NAMALWA (cell line): ENCODE measurements at places on chromosomes 16 and 17.

DNA sequence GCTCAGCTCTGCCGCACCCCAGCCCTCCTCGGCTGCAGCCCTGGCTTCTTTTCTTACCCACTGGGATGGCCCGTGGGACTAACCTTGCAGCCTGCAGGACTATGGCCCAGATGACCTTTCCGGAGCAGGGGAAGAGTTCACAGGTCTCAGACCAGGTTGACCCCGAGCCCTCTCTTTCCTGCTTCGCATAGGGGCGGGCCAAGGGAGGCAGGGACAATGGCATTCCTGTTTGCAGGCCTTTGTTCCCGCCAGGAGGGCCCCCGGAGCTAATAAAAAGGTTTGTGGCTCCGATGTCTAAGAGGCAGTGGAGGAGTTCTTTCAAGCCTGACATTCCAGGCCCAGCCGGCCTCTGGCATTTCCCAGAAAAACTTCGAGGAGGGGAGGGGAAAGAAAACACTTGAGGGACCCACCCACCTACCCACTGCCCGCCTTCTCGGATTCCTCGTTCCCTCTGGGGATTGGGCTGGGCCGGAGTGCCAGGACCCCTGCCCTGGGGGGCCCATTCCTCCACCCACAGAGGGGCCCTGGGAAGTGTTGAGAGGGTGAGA is 5.8 kb upstream of the SOCS3 start:
- DNase-seq, result no peak

GRCh38 chr17:2406903-2407790 is 6.3 kb upstream of the MNT start:
- DNase-seq, result no peak

DNA sequence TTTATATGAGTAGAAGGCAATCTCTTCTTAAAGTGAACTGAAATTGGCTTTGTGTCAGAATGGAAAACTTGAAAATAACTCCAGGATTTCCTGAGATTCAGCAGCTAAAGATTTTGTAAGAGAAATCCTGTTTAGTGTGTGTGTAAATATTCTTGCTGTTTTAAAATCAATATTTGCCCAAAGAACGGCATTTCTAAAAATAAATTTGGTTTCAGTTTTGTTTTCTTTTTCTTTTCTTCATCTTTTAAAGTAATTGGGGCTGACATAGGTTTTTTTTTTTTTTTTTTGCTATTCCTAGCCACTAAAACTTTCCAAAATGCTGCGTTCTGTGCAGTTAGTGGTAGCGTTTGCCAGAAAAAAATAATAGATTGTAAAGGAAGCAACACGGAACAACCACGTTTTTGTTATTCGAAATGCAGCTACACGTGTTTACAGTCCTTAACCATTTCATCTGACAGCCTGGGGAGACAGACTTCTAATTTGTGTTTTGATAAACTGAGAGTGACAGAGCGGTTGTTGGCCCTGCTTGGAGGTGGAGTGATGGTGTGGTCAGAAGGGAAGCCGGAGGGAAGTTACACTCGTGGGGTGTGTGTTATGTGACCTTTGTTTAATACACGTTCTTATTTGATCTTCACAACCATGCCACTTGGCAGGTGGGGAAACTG is 21.6 kb upstream of the SMPD3 start:
- peak; percentile 27 for DNase-seq

GRCh38 chr17:56966338-56966737 is 5.5 kb upstream of the COIL start:
- no peak for DNase-seq

GRCh38 chr17:35404360-35404759 is 27.9 kb downstream of the SLFN12 start:
- no peak for DNase-seq

DNA sequence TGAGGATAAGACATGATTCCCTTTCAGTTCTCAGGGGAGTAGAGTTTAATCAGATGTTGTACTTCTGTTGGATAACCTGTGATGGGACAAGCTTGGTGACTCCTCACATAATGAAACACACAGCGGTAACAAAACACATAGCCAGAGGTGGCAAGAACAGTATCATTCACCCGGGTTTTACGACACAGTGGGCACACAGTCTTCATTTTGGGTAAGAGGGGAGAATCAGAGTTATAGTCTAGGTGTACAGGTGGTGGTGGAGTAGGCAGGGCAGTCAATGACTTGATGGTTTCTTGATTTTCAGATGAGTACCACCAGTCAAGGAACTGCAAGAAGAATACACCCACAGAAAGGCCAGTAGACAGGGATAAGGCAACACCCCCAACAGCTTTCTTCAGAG is 2.6 kb downstream of the PEX12 start:
- DNase-seq, result no peak

- no peak for DNase-seq
Measured at GRCh38 chr16:2323701-2324100, 16.8 kb downstream of the ABCA3 start.

DNA sequence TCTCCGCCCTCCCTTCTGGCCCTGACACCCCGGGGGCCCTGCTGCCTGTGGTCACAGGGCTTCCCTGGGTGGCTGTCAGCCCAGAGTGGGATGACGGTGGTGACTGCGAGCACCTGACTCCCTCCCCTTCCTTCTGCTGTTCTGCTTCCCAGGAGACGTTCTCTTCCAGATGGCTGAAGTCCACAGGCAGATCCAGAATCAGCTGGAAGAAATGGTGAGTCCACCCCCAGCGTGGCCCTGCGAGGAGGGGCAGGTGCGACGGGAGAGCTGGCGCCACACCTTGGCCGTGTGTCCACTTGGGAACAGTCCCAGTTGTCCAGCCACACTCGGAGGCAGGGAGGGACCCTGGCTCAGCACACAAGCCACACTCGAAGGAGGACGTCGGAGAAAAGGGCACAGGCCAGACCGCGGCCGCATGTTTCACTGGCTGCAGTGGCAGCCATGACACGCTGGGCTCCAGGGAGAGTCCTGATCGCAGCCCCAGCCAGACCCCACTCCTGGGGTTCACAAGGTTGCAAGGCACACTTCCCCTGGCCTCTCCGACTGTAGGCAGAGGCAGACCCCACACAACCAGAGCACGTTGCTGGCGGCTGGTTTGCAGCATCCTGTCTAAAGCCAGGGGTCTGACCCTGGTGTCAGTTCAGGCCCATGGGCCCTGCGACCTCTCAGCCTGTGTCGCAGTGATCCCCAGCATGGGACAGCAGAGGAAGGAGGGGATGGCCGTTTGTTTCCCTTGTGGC is 49.9 kb downstream of the BAIAP2 start:
- DNase-seq, result no peak

DNA sequence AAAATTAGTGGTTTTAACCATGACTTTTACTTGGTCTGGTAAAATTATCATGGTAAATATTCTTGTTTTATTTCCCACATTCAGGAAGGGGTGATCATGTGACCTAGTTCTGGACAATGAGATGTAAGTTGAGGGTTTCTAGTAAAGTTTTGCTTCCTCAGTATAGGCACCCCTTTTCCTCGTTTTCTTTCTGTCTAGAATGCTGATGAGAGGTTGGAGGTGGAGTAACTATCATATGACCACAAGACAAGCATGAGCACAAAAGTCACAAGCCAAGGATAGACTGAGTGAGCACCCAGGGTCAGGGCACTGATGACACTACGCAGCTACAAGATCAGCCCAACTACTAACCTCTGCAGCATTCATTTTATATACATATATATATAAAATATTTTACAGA is 53.9 kb downstream of the MYO1D start:
- no peak for DNase-seq
